RWPE2 (cell line): ENCODE measurements at places on chromosomes 1 and 21.
A peak's percentile ranks its signal among the peaks of the same experiment; 100 is the strongest.

- DNase-seq: no peak
Observed at GRCh38 chr1:237287876-237288521, 246.0 kb downstream of the RYR2 start.

- no peak for DNase-seq
Observed at GRCh38 chr1:224922404-224923164, 6.9 kb upstream of the DNAH14 start.

- no peak for DNase-seq
Observed at GRCh38 chr1:27133991-27134390, 20.9 kb downstream of the SLC9A1 start.

GRCh38 chr1:90558126-90558525 is 159.0 kb downstream of the BARHL2 start:
- no peak for DNase-seq

GRCh38 chr1:202072211-202072765 is 50.4 kb upstream of the GPR37L1 start:
- DNase-seq: no peak

DNA sequence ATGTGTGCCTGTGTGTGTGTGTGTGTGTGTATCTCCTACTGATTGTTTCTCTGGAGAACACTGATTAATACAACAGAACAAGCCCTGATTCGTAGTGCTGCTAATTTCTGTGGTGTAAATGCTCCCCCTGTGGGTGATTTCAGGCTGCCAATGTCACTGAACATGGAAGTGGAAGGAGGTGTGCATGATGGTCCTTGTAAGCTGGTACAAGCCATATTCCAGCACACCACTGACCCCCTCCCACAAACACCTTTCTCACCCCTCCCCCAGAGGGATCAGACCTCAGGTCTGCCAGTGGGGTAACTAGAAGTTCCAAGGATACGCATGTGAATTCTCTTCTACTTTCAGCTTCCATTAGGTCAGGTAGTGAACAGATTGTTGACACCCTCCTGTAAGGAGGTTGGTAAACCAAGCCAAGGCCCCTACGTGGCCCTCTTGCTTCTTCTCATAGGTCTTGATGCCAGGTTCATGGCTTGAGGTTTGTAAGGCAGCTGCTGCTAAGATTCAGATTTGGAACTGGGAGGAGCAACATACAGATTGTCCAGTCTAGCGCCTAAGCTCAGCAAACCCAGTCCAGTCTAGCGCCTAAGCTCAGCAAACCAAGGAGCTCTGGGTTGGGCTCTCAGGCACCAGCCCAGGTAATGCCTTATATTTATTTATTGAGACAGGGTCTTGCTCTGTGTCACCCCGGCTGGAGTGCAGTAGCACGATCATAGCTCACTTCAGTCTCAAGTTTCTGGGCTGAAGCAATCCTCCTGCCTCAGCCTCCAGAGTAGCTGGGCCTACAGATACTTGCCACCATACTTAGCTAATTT is 38.7 kb downstream of the DHCR24 start:
- no peak for DNase-seq

DNA sequence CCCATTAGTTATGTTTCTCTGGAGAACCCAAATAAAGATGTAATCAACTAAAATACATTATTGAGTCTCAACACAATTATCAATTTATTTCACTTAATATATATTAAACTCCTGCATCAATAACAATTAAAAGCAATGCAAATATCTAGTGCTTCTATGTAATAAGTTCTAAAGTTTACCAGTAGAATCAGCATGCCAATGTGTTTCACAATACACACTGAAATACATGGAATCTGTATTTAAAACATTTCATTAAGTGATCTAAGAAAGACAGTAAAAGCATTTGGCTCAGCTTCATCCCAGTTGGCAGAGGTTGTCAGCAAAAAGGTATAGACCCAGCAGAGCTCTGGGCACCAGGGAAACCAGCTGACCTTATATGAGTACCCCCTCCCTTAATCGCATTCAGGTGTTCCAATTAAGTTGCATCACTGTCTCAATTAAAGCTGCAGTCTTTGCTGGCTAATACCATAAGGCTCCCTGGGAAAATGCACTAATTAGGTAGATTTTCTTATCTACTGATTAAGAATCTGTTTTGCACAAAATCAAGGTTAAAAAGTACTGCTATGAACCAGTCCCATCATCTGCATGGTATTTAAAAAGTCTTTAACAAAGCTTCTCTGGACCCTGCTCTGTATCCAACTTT is 63.1 kb downstream of the NIBAN1 start:
- DNase-seq: no peak

DNA sequence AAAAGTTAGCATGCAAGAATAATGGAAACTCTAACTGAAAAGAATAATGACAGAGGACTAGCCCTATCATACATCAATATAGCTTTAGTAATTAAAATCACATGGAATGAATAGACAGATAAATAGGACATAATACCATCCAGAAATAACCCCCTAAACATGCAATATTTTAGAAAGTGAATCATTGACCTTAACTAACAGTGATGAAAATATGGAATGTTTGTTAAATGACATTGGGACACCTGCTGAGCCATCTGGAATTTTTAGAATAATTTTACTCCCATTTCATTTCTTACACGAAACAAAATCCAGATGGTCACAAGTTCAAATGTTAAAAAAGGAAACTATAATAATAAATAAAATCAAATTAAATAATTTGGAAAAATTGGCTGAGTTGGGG is 53.1 kb upstream of the FMO3 start:
- no peak for DNase-seq

GRCh38 chr1:8604041-8604945 is 213.1 kb downstream of the RERE start:
- DNase-seq: no peak

DNA sequence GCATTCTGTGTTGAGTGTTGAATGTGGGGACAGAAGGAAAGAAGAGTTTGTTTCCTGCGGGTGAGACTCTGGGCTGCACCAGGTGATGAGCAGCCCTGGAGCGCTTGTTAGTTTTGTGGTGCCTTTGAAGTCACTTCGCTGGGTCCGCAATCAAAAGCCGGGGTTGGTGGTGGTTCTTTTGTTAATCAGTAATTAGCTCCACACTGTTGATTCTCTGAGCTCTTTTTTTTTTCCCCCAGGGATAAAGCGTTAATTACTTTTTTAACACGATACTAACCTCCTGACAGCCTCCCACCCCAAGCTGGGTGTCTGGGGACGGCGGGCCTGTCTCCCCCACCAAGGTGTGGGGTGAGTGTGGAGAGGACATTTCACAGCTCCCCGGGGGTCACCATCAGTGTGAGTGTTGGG is 56.6 kb downstream of the AGPAT3 start:
- DNase-seq: no peak

DNA sequence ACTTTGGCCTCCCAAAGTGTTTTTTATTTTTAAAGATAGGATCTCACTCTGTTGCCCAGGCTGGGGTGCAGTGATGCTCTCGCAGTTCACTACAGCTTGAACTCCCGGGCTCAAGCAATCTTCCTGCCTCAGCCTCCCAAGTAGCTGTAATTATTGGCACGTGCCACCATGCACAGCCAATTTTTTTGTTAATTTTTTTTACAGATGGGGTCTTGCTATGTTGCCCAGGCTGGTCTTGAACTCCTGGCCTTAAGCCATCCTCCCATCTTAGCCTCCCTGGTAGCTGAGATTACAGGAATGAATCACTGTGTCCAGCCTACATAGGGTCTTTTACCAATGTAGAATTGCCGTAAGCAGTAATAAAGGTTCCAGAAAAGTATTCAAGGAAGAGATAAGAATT is 49.1 kb upstream of the HP1BP3 start:
- DNase-seq: no peak

DNA sequence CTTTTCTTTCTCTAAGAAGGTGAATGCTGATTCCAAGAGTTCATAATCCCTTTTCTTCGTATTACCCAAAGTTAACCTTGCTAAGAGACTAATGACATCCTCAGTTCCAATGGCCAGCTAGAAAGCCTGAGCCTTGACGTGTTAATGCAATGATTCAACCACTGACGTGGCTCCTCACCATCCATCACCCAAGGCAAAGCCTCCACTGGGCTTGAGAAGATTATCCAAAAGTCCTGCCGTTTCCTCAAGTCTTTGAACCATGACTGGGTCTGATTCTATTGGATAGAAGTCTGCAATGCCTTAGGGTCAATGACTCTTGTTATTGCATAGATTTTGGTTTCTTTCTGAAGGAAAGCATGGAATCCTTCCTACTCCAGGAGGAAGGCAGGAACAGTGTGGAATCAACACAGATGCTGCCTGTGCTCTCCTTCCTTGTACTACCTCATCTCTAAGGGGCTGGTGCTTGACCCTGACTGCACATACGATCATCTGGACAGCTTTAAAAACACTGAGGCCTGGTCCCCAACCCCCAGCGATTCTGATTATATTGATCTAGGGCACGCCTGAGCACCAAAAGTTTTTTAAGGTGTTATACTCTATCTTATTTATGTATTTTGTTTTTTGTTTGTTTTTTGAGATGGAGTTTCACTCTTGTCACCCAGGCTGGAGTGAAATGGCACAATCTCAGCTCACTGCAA is 69.3 kb upstream of the ANGPTL1 start:
- DNase-seq: no peak

DNA sequence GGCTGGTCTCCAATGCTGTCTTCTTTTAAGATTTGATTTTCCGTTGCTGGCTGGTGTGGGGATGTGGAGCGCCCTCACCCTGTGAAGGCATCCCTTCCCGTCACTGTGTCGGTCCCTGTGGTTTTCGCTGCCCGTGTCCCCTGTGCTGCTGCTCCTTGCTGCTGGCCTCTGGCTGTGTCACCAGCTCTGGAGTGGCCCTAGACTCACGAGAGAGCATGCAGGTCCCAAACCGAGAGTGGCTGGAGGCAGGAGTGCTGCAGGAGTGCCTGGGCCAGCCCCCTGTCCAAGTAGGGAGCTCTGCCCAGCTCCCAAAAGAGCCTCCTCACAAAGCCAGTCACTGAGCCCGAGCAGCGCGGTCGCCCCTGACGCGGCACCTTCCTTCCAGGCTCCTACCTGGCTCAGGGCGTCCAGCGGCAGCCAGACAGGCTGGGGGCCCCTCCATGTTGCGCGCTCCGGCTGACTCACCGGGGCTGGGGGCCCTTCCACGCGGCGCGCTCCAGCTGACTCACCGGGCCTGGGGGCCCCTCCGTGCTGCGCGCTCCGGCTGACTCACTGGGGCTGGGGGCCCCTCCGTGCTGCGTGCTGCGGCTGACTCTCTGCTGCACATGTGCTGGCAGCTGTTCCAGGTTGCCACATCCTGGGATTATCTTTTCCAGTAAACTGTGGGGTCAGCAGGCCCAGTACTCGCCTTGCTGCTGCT is 106.7 kb upstream of the COL6A1 start:
- peak; percentile 93 for DNase-seq

GRCh38 chr1:115469703-115470476 is 131.8 kb upstream of the NGF start:
- peak; percentile 86 for DNase-seq

- no peak for DNase-seq
Observed at GRCh38 chr1:185850366-185850765, 116.2 kb downstream of the HMCN1 start.

DNA sequence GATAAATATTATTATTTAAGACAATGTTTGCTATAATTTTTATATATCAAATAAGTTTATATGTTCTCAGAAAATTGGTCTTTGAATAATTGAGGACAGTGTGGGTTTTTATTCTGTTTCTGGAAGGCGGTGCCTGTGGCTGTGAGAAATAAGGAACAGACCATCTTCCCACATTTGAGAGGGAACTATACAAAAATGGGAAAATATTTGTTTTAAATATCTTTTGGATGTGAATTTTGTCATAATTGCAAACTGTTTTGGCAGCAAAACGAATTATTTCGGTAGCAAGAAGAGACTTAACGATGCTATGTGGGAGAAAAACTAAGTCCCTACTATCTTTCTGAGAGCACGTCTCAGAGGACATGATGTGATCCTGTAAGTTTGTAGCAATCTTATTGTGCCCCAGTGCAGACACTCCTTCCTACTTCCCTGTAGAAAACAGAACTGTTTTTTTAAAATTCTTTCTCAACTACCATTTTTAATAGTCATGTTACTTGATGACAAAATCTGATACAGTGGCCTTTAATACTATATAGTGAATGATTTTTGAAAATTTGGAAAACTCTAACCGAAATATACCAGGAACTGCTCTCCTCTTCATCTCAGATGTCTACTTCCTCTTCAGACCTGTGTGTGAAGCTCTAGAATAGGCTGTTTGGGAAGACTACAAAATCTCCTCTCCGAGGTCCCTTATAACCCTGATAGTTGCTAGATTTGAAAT is 25.4 kb downstream of the PTPRC start:
- DNase-seq: no peak

DNA sequence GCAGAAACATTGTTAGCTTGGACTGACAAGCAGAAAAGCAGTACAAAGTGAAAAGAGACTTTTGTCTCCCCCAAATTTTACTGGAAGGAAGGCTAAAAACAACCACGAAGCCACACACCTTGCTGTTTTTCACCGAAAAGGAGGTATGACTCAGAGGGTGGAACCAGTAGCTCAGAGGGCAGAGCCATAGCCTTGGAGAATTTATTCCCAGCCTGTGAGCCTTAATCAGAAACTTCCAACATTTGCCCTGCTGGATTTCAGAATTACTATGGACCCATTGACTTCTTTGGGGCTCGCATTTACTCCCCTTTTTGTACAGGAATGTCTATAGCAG is 32.0 kb downstream of the RPS6KC1 start:
- DNase-seq: no peak

GRCh38 chr1:100893718-100894117 is 924 bp downstream of the EXTL2 start:
- DNase-seq: no peak

DNA sequence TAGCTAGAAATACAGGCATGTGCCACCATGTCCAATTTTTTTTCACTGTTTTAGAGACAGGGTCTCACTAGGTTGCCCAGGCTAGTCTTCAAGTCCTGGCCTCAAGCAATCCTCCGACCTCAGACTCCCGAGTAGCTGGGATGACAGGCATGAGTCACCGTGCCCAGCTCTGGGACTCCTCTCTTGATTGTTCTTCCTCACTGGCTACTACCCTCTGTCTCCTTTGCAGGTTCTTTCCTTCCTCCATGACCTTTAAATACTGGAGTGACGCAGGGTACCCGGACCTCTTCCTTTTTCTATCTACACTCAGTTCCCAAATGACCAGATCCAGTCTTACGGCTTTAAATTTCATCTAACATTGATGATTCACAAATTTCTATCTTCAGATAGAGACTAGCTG is 34.9 kb downstream of the ASH1L start:
- no peak for DNase-seq

- DNase-seq: no peak
Observed at GRCh38 chr1:106700211-106700610, 356.3 kb upstream of the PRMT6 start.

GRCh38 chr1:200918006-200918405 is 23.3 kb downstream of the INAVA start:
- no peak for DNase-seq

GRCh38 chr1:35447278-35447677 is 109.9 kb downstream of the KIAA0319L start:
- DNase-seq: no peak

GRCh38 chr1:12769031-12769430 is 4.5 kb upstream of the PRAMEF12 start:
- DNase-seq: no peak
